ENCODE measurements at places on chromosomes 3 and 15.

GRCh38 chr3:148723631-148724030 lies 25.9 kb downstream of the AGTR1 start:
- no peak for DNase-seq

DNA sequence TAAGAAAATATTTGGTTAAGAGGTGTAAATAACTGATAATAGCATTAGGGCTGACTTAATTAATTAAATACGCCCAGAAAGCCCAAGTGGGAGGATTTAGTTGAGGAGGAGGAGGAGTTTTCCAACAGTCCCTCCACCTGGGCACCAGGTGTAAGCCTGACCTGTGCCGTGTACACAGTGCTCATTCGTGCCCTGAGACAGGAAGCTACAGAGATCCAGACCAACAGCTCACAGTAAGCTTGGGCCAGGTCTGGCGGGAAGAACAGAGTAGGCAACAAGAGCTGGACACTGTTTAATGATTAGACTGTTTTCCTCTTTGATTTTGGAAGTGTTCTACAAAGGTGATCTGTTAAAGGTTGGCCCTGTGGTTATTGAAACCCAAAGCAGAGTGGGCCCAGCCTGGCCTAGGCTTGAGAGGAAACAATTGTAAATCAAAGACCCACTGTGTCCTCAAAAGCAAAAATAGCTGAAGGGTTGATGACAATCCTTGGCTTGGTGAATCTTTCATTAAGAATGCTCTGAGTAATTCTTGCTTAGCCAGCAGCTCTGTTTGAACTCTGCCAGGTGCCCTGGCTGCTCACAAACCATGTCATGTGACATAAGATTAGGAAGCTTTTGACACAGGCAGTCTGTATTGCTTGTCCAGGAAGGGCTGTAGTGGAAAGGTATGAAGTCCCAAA lies 13.8 kb downstream of the SQOR start:
- DNase-seq = peak; percentile 32

DNA sequence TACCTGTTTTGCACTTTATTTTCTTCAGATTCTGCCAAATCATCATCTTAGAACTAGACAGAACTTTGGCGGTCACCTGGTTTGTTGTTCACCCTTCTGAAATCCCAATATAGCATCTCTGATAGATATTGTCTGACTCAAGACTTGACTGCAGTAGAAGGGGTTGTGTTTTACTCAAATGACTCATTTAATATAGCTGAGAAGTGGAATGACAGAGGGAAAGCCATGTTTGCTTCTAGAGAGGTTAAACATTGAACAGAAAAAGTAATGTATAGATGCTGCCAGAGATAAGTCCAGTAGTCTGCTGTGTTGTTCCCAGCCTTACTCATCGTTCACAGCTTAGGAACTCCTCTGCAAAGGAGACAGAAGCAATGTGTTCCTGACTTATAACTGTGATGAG lies 402.0 kb downstream of the AGBL1 start:
- no peak for DNase-seq

GRCh38 chr15:63403254-63403945 lies 21.8 kb upstream of the CA12 start:
- no peak for DNase-seq

DNA sequence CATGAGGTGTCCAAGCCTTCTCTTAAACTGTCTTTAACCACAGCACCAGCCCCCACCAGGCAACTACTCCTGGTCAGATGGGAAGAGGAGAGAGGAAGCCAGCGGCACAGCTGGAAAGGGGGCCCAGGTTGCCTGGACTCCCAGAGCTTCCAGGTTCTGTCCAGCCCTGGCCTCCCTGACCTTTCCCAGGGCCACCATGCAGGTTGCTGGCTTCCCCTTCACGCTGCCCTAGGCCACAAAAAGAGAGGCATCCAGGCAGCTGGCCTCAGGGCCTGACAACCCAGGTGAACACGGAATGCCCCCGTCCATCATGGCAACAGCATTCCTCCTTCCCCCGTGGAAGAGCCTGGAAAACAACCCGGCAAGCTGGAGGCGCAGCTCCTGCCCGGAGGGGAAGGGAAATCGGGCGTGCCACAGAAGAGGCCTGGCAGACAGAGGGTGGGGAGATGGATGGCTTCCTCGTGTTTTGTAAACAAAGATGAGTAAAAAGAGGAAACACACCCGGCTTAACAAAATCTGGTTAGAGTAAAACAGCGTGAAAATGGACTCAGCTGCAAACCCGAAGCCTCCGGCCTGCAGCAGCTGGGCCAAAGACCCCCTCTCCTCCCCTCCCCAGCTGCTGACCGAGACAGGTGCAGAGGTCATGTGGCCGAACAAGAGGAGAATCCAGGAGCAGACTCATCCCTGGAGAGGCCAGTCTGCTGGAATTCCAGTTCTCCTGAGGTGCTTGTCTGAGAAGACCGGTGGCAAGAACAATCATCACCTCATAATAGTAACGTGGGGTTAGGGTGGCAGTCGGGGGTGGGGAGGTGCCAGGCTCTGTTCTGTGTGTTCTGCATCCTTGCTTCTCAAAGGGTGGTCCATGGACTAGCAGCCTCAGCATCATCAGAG lies 15.5 kb downstream of the BMF start:
- DNase-seq = no peak

DNA sequence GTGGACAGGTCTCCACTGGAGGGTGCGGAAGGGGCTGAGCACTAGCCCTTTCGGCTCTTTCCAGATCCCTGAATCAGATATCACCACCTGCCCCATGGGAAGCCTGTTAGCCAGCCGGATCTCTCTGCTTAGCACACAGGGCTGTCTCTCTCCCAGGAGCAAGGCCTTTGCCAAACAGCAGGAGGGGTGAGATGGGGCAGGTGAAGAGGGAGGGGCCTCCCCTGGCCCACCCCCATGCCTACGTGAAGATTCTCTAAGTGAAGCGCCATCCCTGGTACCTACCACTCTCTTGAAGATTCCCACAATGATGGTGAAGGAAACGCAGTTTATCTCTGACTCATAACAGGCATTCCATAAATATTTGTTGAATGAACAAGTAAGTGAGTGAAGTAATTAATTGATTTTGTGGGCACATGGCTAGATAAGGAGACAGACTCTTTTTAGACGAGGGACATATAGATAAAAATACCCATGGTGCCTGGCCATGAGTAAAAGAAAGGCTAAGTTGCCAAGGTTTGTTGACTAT lies 19.6 kb upstream of the HCN4 start:
- DNase-seq = peak; percentile 45

DNA sequence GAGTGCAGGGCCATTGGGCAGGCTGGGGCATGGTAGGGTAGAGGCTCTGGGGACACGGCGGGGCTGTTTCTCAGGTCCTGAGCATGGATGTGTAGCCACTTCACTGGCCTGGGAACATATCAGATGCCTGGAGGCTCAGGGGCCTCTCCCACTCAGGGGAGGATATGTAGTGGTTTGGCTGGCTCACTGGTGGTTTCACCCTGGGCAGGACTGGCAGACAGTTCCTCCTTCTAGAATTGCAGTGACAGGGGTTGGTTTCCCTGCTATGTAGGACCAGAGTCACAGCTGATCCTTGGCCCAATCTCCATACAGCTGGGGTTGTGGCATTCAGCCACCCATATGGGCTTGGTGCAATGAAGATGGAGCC lies 4.8 kb upstream of the ARHGAP31 start:
- no peak for DNase-seq

Data from retinal pigment epithelial cell (primary cell).